ENCODE measurements at places on chromosomes 11 and 22.

DNA sequence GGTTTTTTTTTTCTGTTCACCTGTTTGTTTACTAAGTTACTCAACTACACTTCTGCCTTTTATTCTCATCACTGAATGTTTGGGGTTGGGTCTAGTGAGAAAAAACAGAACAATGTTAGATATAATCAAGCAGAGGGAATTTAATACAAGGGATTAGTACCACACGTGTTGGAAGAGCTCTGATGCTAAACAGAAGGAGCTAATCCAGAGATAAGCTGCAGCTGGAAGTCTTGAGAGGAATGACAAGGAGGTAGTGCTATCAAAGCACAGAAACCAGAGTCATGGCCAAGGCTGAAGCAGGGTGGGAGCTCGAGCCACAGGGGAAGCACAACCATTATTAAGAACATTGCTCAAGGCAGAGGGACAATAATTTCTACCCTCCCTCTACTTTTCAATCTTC lies 604.1 kb upstream of the ANO5 start:
- DNase-seq = no peak

GRCh38 chr11:132035766-132036165 lies 665.4 kb downstream of the NTM start:
- no peak for DNase-seq

GRCh38 chr11:88886796-88887195 lies 179.0 kb downstream of the GRM5 start:
- DNase-seq = peak; percentile 5

DNA sequence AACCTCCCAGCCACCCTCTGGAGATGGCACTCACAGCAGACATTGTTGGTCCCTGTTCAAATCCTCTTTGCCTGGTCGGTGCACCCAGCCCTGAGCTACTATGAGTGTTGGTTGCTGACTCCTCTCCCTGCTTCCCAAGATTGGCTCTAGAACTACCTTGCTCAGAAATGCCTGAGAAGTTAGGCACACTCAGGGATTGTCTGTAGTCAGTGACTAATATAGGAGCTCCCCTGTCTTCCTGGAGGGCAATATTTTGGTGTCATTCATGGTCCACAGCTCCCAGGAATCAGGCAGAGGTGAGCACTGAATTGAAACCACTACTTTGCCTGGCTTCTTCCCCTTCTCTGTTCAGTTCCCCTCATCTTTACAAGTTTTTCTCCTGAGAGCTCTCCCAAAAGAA lies 325.9 kb downstream of the MIAT start:
- no peak for DNase-seq

GRCh38 chr11:99461913-99462312 lies 441.2 kb downstream of the CNTN5 start:
- no peak for DNase-seq

DNA sequence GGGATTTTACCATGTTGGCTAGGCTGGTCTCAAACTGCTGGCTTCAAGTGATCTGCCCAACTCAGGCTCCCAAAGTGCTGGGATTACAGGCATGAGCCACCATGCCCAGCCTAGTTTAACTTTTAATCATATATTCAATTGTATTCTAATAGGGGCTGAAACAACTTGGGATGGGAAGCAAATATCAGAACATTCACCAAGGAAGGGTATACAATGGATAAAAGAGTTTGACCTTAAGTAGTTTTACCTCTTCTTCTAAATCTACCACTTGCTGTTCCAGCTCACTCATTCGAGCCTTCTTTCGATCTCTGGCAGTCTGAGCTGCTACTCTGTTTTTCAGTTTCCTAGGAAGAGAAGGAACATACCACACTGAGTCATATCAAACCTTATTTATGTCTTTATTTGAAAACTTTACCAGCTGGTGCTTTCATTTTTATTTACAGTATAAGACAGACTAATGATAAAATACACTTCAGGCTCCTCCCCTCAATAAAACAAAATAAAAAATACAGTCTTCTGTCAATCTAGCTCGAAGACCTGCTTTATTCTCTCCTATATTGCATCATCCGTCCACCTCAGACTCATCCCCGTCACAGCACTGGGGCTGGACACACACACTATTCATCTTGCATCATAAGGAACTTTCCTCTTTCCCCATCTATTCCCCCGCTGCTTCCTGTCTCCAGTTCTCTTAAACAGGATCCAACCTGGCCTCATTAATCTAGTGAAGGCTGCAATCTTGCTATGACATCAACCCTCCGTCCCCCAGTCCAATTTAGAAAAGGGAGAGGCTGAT lies 1.4 kb downstream of the XBP1 start:
- DNase-seq = no peak

DNA sequence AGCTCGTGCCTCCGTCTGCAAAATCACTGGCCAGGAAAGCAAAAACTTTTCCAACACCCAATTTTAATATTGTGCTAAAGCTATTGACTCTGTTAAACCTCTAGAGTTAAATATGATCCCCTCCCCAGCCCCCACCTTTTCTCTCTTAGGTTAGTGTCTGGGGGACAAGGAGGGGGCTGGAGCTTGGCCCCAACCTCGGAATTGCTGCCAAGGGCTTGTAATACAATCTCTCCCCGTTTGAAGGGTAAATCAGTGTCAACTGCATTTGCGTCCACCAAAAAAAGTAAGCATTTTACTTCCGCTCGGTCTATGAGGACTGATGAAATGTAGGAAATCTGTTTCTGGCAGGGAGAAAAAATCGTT lies at the start of gene GAS2:
Gene GAS2 (plus strand): TSS at position 287 of the 363 bp plus-strand sequence. CDS start 8,259 bp downstream, outside the sequence.
- no peak for DNase-seq

GRCh38 chr22:38802671-38803121 lies 8.8 kb upstream of the DNAL4 start:
- DNase-seq = no peak

DNA sequence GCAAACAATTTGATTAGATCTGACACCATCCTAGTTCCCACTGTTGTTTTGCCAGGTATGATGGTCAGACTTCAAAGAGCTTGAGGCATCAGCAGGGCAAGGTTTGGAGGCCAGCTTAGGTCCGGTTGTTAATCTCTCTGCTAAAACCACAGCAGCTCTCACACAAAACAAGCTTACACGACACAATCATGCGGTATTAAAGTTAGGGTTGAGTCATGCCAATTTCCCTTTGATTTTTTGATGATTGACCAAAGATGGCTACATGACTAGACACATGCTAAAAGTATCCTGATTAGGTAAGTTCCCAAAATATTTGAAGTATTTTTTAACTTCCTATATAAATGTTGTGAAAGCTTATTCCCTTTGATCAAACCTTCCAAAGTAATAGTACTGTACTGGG lies 145.9 kb downstream of the ELP4 start:
- DNase-seq = no peak

- DNase-seq = no peak
Observed at GRCh38 chr22:47767403-47767802, 1005.0 kb downstream of the TBC1D22A start.

- DNase-seq = no peak
Observed at GRCh38 chr11:15884777-15885540, 471.4 kb downstream of the SOX6 start.

DNA sequence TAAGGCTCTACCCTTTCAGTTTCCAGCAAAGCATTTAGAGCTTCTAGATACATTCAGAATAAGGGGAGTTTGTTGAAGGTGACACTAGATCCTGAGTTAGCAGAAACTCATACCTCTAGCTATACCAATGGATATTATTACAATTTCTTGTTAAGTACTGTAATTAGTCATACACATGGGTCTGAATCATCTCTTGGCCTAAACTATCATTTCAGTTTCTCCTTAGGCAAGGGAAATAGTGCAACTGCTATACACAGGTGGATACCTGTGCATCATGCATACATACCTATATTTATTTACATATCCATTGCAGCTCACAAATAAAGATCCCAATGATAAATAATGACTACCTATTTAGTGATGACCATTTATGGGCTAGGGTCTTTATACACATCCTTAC lies 45.1 kb upstream of the PAX6 start:
- no peak for DNase-seq
